ENCODE measurements at places on chromosomes 4 and X.

- no peak for DNase-seq
Observed at GRCh38 chr4:105197777-105198176, 51.1 kb downstream of the TET2 start.

DNA sequence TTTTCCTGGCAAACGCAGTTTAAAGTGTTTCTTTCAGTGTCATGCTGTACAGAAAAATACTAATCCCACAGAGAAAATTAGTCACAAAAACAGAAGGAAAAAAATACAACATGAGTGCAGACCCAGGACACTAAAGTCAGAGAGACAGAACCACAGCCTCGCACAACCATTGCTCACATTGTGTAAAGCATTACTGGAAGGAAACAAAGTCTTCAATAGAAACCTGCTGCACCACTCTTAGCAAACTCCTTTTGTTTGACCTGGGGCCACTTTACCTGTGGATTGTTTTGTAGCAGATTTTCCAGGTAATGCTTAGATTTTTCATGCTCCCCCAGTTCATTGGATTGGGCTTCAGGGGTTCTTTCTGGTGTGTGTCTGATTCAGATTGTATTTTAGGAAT, 131.8 kb upstream of the TMLHE start:
- DNase-seq, result no peak

GRCh38 chr4:122689972-122690371, 42.5 kb upstream of the BBS12 start:
- no peak for DNase-seq

- no peak for DNase-seq
Observed at GRCh38 chr4:2830632-2831610, 12.7 kb upstream of the ADD1 start.

DNA sequence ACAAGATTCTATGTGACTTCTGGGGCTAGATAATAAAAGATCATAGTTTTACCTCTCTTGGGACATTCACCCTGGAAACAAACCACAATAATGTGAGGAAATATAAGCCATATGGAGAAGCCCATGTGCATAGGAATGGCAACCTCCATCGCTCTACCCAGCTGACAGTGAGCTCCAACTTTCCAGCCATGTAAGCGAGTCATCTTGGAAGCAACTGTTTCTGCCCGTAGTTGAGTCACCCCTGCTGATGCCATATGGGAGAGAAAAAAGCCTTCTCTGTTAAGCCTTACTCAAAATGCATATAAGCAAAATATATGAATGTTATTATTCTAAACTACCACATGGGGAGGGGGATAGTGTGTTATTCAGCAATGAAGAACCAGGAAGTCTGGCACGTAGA, 31.4 kb upstream of the RELL1 start:
- no peak for DNase-seq

DNA sequence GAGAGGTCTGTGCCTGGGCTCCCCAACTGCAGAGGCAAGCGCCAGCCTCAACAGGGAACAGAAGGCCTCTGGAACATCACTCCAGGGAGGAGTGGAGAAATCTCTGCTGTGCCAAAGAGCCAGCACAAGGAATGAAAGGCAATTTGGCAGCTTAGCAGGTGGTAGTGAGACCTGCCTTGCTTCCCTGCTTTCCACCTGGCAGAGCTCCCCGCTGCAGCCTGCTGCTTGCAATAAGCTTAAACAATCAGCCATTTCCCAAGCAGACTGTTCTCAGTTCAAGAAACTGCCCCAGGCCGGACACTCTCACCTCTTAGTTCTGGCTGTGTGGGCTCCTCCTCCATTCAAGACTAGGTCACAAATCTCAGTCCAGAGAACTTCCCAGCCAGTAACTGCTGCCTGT, 370.6 kb downstream of the MAGEB5 start:
- no peak for DNase-seq

Data from NCI-H1105 (cell line).